Naive thymus-derived CD8-positive, alpha-beta T cell (primary cell): ENCODE measurements at places on chromosomes 5 and 9.

- DNase-seq, result no peak
Measured at GRCh38 chr5:75623846-75624245, 12.6 kb downstream of the ANKDD1B start.

DNA sequence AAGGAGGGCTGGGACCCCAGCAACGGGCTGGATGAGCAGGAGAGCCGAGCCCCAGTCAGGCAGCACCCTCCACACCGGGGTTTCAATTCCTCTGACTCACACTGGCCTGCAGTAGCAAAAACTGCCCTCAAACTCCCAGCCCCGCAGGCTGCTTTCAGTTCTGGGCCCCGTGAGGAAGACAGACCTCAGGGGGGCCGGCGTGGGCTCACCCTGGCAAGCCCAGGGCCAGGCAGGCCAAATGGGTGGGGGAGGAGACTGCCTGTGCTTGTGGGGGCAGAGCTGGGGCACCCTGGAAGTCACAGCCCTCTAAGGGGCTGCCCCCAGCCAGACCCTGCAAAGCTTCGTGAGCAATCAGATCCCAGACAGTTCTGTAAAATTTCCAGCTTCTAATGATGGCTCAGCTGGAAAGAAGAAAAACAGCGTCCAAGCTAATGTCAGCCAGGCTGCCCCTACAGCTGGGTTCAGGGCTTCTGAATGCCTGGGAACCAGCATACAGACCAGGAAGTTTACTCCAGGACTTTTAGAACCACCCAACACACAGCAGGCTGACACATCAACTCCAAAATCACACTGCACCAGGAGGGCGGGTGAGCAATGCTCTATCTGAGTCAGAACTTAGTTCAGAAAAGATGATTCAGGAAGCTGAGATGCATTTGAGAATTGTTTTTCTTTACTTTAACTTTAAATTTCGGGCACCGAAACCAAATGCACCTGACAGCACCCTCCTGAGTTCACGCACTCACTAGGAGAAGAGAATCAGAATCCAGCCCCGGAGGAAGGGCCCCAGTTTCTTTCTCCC lies 34.7 kb downstream of the LPCAT1 start:
- no peak for DNase-seq

DNA sequence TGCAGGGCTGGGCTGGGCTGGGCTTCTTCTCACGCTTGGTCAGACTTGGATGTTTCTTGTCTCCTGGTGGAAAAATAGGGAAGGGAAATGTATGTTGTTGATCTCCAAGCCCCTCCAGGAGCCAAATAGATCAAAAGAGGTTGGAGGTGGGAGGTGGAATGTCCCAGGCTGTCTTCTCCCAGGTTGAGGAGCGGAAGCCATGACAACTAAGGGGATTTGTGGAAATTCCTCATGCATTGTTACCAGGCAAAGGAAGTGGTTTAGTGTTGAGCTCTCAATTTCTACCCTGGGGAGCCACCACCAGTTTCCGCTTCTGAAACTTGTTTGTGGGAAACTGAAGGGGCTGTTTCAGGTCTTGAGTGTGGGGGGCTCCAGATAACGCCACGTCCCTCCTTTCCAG lies 79.0 kb downstream of the SPRY4 start:
- DNase-seq, result no peak

GRCh38 chr5:181245427-181246275 lies 1.9 kb upstream of the RACK1 start:
- no peak for DNase-seq

- no peak for DNase-seq
Measured at GRCh38 chr9:34145165-34145564, 18.7 kb upstream of the DCAF12 start.

DNA sequence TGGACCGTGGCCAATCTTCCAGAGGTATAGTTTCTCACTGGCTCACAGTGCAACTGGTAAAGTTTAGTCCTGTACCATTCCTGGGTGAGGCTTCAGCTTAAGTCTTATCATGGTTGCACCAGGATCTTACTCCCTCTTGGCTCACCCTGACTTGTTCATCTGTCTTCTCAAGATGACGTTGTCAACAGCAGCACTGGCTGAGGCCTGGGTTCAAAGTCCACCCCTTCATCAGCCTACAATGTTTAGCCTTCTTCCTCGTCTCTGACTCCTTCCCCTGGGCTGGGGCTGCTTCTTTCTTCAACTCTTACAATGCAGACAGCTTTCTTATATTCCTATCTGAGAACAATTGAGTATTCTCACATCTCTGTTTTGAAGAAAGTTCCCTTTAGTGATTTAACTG lies 311.1 kb upstream of the CLINT1 start:
- no peak for DNase-seq

DNA sequence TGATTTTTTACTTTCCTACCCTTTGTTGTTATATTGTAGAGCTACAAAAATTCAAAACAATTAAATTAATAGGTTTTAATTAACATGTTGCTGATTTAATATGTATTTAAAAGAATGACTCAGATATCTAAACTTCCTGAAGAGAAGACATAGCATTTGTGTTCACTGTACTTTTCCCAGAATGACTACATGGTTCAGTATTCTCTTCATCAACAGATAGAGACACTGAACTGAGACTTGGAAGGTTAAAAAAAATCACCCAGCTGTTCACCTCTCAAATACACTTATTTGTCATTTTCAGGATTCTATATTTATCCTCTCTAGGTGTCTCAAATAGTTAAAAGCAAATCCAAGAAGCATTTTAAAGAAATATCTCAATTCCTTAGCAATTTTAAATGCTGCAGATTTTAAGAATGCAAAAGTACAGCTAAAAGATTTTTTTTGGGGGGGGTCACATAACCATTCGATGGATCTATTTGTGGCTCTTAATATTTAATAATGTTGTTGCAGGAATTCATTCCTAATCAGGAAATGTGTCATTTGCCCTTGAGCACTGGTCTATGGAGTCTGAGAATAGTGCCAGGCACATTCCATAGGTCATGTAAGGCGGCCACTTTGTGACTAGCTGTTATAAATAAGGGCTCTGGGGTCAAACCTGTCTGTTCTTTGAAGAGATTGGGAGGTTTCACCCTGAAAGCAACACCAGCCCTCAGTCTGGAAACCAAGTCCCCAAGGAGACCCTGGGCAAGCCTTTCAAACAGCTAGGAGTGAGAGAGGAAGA lies 463.1 kb downstream of the NR2F1-AS1 start:
- DNase-seq, result no peak

DNA sequence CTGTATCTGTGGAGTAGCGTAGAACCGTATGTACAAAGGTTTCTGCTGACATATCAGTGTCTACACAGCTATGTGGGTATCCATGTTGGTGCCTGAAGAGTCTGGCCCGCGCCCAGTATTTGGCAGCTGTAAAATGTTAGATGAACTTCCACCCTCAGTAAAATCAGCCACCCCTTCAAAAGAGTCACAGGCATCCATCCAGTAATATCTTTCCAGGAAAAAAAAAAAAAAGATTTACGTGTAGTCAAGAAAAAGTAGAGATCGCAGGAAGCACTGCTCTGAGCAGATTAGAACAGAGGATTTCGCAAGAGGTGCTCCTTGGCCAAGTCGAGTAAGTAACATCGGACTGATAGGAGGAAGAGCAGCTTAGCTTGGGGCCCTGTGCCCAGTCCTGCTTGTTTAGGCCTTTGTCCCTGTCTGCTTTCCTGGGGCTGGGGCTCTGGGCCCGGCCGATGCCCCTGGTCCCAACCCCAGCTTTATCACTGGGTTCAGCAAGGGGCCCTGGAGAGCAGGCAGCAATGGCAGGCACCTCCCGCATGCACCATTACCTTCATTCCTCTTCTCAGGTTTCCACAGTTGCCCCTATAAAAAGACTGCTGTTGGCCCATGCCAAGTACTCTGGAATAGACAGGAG lies 21.2 kb downstream of the DAPK1 start:
- no peak for DNase-seq
